ENCODE measurements at places on chromosomes 5 and 9.

- DNase-seq = no peak
Measured at GRCh38 chr9:86903734-86904085, 43.6 kb downstream of the GAS1 start.

DNA sequence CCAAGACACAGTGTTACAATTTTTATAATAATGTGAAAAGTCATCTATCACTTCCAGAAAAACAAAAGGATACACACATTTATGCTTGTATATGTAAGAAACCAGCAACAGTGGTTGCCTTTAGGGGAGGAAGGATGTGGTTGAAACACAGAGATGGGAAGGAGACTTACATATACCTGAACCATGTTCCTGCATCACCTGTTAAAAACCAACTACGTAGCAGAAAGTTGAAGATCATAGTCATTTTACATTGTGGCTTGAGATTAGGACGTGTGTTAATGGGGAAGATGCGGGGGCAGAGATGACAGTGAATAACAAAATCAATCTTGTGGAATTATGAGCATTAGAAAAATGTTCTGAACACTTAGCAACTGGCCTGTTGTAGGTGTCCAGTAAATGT is 307.3 kb downstream of the MLLT3 start:
- DNase-seq = no peak

DNA sequence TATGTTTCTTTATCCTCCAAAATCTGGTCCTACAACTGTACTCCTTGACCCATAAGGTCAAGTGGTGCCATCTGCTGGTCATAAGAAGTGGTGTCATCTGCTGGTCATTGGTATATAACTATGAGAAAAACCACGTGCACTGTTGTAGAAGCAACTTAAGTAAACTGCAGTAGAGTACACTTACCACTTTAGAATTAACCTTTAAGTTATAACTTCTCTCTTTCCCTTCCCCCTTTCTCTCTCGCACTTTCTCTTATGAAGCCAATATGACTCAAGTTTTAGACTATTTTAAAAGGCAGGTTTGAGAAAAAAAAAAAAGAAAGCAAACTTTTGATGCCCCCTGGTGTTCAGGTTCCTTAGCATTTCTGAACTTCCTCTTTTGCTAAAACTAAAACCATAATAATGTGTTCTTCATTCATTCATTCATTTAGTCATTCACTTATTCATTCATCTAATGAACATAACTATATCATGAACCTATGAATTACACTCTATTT is 12.8 kb upstream of the MTAP start:
- DNase-seq = peak; percentile 88

DNA sequence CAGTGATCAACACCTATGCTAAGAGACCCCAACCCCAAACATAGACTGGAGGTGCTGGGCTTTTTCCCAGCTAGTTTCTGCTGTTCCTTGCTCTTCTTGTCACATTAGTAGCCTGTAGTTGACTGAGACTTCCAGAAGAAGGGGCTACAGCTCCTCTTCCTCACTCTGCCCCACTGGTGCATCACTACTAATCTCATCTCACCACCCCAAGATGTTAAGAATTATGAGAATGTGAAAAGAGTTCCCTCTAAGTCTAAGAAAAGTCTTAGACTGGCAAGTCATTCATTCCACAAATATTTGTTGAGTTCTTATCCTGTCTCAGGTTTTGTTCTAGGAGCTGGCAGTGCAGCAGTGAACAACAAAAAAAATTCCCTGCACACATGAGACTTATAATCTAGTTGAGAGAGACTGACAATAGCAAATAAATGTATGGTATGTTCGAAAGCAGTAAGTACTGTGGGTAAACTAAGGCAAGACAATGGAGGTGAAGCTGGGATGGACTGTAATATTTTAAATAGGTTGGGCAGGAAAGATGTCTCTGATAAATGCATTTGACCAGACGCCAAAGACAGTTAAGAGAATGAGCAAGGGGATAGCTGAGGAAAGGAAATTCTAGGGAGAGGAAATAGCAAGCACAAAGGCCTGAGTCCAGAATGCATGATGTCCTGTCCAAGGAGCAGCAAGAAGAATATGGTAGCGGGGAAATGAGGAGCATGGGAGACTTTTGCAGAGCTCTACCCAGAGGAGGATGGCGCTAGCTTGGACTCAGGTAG is 92.3 kb downstream of the PTCD2 start:
- DNase-seq = no peak

- peak; percentile 6 for DNase-seq
Measured at GRCh38 chr5:33530183-33531036, 89.6 kb downstream of the TARS1 start.

DNA sequence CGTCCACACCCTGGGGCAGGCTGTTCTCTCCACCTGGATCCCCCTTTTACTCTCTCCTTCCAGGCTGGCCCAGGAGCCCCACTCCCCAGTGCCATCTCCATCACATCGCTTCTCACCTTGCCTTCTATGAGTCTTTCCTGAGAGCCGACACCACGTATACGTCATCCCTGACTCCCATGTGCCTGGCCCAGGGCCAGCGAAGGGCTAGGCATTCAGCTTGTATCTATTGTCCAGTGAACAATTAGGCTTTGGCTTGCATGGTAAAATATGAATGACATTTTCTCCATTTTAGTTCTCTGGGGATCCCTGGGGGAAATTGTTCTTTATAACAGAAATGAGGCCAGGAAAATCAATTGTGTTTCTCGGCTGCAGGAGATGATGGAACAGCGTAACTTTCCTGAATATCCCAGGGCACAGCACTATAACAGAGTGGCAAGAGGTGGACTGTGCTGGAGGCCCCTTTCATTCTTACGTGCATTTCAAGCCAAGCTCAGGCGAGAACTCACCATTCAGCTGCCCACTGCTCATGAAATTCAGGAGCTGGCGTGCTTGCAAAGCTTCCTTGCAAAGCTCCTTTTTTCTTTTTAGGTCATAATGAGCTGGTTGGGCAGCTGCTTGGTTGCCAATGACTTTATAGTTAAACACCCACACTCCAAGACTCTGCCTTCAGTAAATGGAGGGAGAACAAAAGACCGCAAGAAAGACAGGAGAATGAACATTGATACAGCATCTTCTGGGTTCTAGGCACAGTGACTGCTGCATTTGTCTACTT is 37.7 kb downstream of the NSG2 start:
- DNase-seq = no peak

GRCh38 chr9:82022121-82022520 is 33.5 kb downstream of the SPATA31D1 start:
- no peak for DNase-seq

DNA sequence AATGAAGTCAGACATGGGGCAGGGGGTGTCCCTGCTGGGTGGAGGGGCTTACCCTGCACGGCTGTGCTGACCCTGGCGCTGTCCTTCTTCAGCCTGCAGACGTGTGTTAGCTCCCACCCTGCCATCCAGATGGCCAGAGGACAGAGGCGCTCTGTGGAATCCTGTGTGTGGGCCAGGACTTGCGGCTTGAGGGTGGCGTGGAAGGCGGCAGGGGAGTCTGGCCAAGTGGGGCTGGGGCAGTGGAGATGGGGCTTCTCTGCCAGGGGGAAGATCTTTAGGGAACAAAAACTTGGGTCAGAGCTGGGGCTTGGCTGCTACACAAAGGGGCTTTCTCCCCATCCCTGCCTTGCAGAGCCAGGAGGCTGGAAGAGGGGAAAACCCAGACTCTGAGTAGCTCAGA is 46.5 kb upstream of the SYNPO start:
- no peak for DNase-seq

DNA sequence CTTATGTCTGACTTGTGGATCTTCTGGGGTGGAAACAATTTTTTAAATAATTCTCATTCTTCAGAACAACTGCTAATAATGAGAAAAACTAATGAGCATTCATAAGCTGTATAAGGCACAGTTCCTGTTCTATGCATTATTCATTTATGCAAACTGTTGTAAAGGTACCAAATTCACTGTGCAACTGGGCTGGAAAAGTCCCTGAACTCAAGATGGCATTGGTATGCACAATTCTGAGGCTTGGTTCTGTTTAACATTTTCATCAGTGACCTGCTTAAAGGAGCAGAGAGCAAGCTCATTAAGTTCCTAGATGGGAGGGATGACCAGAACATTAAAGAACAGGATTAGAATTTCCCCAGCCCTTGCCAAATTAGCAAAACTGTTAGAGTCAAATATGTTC is 104.5 kb downstream of the RFK start:
- DNase-seq = no peak

GRCh38 chr9:123488722-123489321 is 132.8 kb downstream of the CRB2 start:
- no peak for DNase-seq

- peak; percentile 78 for DNase-seq
Measured at GRCh38 chr9:70411930-70412831, 2.3 kb downstream of the KLF9 start.

GRCh38 chr9:1320607-1321195 is 270.5 kb downstream of the DMRT2 start:
- DNase-seq = no peak

GRCh38 chr5:127386557-127386956 is 96.0 kb downstream of the MEGF10 start:
- no peak for DNase-seq

GRCh38 chr5:140802781-140803271 is 2.0 kb downstream of the PCDHA3 start:
- no peak for DNase-seq

GRCh38 chr5:677131-678101 is 15.7 kb downstream of the TPPP start:
- DNase-seq = no peak

DNA sequence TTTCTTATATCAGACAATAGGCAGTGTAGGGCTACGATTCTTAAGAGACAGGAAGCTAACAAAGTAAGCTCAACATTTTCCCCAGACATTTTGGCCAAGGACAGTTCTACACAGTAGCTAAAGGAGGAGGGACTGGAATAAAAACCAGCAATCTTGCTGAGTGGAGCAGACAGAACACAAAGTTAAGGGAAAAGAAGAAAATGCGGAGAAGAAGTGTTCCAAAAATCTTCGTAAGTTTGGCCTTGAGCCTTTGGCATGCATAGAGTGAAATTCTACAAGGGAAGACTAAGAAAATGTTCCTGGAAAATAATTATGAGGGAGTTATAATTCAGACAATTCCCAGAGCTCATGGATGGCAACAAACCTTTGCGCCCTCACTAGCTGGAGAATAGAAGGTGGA is 748.0 kb upstream of the CTNND2 start:
- DNase-seq = no peak

DNA sequence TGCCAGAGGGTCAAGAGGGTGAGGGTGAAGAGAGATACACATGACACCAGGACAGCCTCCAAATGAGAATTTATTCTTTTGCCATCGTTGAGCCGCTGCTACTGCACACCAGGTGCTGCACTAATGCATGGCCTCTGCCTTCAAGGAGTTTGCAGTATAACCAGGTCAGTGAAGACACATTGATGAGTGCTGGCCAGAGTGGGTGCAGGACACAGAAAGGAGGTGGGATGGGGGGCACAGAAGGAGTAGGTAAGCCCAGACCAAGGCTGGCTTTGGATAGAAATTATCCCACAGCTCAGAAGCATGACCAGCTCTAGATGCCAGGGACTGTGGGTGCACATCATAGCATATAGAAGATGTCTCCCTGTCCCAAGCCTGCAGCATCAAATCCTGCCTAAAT is 38.0 kb downstream of the FOXI1 start:
- DNase-seq = no peak

DNA sequence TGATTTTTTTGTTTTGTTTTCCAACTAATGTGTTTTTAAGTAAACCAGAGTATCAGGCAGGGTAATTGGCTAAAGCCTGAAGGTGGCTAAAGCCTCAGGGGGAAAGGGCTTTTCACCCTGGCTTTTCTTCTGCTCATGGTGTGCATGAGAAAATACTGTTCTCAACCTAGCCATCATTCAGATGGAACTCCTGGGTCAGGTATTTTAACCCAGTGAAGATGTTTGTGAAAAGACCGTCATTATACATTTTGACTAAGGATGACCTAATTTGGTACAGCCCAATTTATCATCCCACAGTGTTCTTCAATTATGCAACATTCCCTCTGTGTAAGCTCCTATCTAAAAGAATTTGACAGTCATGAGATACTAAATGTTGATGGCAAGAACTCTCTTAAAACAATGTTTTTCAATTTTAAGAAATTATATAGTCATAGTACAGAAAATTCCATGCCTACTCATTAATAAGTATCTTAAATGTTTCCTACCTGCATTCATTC is 209.5 kb upstream of the TARS1 start:
- no peak for DNase-seq

- DNase-seq = no peak
Measured at GRCh38 chr9:33202552-33203201, 35.5 kb upstream of the B4GALT1 start.

DNA sequence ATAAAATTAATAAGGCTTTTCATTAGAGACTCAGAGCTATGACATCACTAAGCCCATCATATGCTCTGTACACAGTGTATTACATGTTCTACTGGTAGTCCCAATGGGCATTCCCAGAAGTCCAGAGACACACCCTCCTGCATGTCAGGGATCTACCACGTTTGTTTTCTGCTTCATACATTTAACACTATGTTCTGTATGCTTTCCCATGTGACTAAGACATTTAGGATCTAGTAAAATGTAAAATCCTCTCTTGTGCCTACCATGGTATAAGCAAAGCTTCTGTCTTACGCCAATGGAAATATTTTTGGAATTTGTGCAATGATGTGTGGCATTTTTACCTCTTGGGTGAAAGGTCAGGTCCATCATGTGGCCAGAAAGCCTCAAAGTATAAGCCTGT is 192.4 kb downstream of the ADAMTSL1 start:
- DNase-seq = no peak

DNA sequence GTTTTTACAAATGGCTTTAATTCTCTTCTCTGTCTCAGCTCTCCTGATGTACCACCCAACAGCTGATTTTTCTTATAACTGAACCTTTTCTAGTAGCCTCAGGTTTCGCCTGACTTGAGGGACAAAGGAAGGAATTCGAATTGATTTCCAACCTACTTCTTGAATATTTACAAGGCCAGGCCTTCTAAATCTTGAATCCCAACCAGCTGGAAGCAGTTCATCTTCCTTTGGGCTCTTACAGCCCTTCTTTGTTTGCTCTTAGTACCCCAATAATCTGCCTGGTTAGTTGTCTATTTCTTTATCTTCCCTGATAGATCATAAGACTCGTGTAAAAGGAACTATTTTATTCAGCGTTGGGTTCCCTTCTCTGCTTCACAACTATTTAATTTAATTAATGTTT is 95.9 kb downstream of the NLN start:
- DNase-seq = no peak

DNA sequence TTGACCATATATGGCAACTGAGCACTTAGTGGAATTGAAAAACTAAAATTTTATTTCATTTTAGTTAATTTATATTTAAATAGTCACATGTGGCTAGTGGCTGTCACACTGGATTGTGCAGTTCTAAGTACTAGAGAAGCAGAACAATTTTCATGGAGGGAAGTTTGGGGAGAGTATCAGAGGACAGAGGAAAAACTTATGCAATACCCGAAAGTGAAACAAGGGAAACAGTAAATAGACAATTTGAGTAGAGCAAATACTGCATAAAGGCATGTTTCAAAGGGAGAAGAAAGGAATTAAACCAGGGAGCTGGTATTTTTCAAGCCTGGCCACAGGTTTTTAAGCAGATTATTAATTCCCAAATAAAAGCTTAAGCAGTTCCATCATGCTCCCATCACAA is 590.5 kb upstream of the RORB start:
- DNase-seq = no peak

- no peak for DNase-seq
Measured at GRCh38 chr5:97508864-97509263, 325.8 kb upstream of the RIOK2 start.

- peak; percentile 20 for DNase-seq
Measured at GRCh38 chr9:124267271-124267807, 9.6 kb downstream of the NEK6 start.

All from NCI-H526 (cell line).